ENCODE measurements at places on chromosomes 2 and 18.
A peak's percentile ranks its signal among the peaks of the same experiment; 100 is the strongest.

- DNase-seq = no peak
These were observed 1.2 kb downstream of the PCARE start for GRCh38 chr2:29072971-29073725.

DNA sequence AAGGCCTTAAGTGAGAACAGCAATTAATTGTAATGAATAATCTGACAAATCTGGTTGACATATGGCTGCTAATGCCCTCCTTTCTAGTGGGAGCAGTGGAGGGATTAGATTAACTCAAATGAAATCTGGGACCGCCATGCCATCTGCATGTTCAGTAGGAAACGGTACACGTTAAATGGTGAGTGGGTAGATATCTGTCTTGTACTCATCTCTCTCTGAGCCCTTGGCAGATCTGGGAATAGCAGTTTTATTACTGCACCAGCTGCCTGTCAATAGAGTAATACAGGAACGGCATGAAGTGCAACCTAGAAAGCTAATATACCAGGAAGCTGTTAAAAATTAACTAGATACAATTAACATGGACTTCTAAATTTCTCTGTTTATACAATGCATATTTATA, 258.8 kb downstream of the GPD2 start:
- DNase-seq = no peak

GRCh38 chr2:19352946-19353720, 5.3 kb downstream of the OSR1 start:
- DNase-seq = no peak

DNA sequence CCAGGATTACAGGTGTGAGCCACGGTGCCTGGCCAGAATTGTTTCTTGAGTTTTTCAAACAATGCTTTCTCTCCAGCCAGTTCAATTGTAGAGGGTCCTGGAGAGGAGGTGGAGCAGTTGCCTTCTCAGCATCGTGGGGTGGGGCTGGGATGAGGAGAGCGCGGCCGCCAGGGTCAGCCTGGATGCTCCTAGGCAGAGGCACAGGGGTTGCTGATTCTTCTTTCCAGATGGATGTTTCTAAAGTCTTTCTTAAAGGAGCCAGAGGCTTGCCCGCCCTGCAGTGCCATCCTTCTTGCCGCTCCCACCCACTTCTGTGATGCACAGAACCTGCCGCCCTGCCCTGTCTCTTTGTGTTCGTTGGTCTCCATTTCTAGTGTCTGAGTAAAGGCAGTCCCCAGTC, 61.1 kb downstream of the AGAP1 start:
- no peak for DNase-seq

DNA sequence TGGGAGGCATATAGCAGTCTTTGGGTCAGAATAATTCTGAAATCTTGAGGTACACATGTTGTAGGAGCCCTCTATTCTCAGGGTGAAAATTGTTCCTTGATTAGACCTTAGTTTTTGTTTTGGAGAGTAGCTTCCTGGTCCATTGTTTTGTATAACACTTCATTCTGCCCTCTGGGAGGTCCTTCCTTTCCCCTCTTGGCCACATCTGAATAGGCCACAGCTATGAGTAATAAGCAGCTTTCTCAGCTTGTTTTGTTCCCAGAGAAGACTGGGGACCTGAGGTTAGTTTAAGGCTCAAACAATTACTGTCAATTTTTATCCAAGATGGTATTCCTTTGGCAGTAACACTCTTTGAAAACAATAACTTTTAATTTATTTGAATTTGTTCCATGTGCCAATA, 72.6 kb upstream of the NOL4 start:
- no peak for DNase-seq

DNA sequence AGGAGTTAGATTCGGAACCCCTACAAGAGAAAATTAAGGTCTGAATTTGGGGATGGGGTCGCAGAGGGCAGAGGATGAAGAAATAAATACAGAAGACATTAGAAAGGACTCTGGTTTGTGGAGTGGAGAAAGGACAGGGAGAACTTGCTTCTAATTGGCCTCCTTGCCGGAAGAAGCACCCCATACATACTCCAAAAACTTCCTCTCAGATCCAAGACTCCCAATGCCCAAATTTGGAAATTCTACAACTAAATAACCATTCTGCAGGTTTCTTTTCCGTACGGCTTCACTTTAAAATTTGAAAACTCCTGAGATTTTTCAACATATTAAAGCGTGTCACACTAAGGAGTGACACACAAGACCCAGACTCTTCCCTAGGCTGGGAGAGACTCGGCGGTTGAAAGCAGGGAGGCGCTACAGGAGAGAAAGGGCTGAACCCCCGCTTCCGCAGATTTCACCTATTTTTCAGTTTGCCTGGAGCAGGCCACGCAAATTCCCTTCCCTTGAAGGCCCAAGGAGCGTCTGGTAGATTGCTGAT, 478 bp downstream of the CLHC1 start:
- no peak for DNase-seq

DNA sequence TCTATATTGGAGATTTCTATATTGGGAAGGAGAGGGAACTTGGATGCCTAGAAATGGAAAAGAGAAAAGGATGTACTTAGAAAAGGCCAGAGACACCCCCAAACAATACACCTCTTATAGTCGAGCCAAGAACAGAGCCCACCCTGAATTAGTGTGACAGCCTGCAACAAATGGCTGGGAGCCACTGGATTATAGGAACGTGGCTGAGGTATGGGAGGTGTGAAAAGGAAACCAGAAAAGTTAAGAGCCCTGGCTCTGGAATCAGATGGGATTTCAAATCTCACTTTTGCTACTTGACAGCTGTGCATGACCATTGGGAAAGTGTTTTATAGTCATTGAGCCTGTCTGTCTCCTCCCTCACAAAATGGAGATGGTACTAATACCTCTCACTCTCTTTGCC, 394.0 kb downstream of the ZNF521 start:
- DNase-seq = no peak

GRCh38 chr18:75216911-75217689, 6.5 kb downstream of the TSHZ1 start:
- DNase-seq = no peak

DNA sequence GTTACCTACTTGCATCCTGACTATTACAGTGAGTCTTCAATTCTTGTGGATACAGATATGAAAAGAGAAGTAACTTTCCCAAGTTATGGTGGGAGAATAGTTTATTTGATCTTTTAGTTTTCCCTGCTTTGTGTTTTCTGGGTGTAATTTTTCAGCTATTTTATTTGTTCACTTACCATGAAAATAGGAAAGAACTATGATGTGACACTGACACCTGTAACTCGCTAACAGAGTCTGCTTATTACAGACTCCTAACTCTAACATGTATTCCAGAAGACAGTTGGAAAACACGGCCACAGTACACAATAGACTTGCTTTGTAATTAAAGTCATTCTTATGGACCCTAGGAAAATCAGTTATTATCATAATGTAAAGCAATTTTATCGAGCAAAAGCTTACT, 323.2 kb downstream of the LRRTM1 start:
- DNase-seq = no peak

GRCh38 chr2:105380432-105381100, 18.3 kb downstream of the FHL2 start:
- DNase-seq = peak; percentile 40

GRCh38 chr2:48272199-48272598, 257.8 kb upstream of the STON1 start:
- no peak for DNase-seq

Data from hematopoietic multipotent progenitor cell treated with erythropoietin and hydrocortisone succinate and interleukin-3 and kit ligand, for 17 days (in vitro differentiated cells).